ENCODE measurements at places on chromosomes 1 and 21. TPM values are rescaled to one million over a fixed set of nuclear protein-coding genes. Genes with fewer than 3 reads are reported as not detected.

BGLAP gene
- 1.9 TPM for total RNA-seq

MIXL1 gene
- 1.6 TPM for total RNA-seq

DNA sequence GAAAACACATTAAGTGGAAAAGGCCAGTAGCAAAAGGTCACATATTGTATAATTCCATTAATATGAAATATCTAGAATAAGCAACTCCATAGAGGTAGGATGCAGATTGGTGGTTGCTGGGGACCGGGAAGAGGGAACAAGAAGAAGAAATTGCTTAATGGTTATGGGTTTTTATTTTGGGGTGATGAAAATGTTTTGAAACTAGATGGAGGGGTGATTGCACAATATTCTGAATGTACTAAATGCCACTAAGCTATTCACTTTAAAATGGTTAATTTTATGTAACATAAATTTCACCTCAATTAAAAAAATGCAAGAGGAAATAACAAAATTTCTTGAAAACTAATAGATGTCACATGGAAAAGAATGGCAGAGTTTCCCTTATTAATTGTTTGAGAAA lies 6.7 kb downstream of the KIAA0040 start:
- no peak for DNase-seq

GRCh38 chr1:44511769-44512168 lies 106.7 kb downstream of the RNF220 start:
- peak; percentile 18 for DNase-seq

AIRE gene
- 0.27 TPM for total RNA-seq

GRCh38 chr1:93699049-93699384 lies 17.4 kb upstream of the BCAR3 start:
- no peak for DNase-seq

MSH4 gene
- 0.27 TPM for total RNA-seq

AVPR1B gene
- total RNA-seq = 3.8 TPM

ZBTB21 gene
- 16.7 TPM for total RNA-seq

CYP4Z1 gene
- not detected for total RNA-seq

SNRPE gene
- 53.9 TPM for total RNA-seq

TRAPPC10 gene
- total RNA-seq = 29.9 TPM

ATF3 gene
- 45.0 TPM for total RNA-seq

- no peak for DNase-seq
Measured at GRCh38 chr1:240906477-240906876, 294.5 kb upstream of the GREM2 start.

GRCh38 chr1:107379826-107380225 lies 239.0 kb downstream of the NTNG1 start:
- no peak for DNase-seq

GRCh38 chr1:168243198-168243597 lies 17.4 kb downstream of the SFT2D2 start:
- DNase-seq = no peak

- no peak for DNase-seq
Measured at GRCh38 chr1:24862775-24863483, 67.1 kb downstream of the RUNX3 start.

DEPDC1 gene
- 0.54 TPM for total RNA-seq

DNA sequence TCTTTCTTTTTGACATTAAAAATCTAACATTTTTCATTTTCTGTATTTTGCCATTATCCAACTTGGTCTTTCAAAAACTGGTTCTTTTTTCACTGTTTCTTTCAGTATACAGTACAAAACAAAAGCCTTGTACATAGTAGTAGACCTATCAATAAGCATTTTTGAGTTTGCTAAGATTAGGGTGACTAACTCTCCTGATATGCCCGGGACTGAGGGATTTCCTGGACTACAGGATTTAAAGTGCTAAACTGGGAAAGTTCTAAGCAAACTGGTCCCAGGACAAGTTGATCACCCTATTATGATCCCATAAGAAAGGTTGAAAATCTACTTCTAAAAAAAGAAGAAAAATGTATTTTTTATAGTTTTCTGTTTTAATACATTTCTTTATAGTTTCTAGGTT lies 120.9 kb downstream of the USP25 start:
- DNase-seq = no peak

DNA sequence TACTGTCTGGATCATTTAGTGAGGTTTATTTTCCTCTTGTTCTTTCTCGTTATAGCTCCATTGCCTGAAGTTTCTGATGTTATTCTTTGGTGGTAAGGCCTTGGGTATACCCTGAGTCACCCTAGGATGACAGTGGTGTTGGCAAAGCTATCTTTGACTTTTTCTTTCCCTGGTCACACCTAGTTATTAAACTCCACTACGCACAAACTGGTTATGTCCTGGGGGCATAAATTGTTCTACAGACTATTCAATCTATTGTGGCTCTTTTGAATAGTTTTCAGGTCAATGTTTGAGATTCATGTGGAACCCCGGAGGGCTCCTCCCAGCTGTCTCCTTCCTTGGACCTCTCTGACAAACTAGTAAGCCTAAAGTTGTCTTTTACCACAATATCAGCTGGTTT lies 157.7 kb downstream of the SLC35F3 start:
- no peak for DNase-seq

DNA sequence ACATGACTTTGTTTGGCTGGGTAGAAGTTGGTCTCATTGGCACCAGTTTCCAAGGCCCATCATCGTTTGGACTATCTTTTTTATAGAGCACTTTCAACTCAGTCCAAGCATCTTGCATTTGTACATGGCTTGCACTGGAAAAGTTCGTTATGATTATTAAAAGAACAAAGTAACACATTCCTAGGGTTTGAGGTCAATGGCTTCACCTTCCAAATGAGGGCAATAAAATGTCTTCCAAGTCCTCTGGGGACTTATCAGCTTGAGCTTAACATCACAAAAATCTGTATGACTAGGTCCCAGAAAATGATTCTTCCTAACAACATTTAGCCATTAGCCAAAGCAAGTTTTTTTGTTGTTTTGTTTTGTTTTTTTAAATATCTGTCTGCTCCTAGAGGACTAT lies 610.8 kb downstream of the LMO4 start:
- no peak for DNase-seq

LORICRIN gene
- not detected for total RNA-seq

- peak; percentile 80 for DNase-seq
Measured at GRCh38 chr1:54355931-54356679, 50.1 kb downstream of the SSBP3 start.

- no peak for DNase-seq
Measured at GRCh38 chr1:68495532-68495931, 1.4 kb downstream of the DEPDC1 start.

RHBG gene
- not detected for total RNA-seq

GRCh38 chr1:25657121-25657882 lies 40.7 kb downstream of the MAN1C1 start:
- DNase-seq = no peak

GRCh38 chr1:24930260-24931145 lies at the start of gene RUNX3:
TSS of gene RUNX3 (minus strand) at chr1:24930276. CDS start at chr1:24929868, 408 bp downstream.
- peak; percentile 91 for DNase-seq

DNA sequence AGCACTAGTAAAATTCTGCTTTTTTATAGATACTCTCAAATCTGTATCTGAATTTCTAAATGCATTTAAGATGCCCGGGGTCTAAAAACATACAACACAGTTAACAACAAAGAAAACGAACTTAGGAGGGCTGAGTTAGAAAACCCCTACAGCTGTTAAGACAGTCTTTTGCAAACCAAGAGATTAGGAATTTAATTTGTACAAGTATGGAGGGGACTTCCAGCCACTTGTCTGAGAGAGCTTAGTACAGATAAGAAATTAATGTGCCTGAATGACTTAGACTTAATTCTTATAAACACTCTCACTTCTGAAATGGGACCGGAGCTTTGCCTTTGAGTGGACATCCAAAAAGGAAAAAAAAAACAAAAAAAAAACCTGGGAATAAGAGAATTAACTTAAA lies 61.6 kb downstream of the SMYD3 start:
- DNase-seq = no peak

GRCh38 chr1:21659099-21659923 lies 9.8 kb downstream of the RAP1GAP start:
- peak; percentile 80 for DNase-seq

GBP4 gene
- 46.3 TPM for total RNA-seq

GRCh38 chr1:27150183-27150582 lies 4.7 kb downstream of the SLC9A1 start:
- DNase-seq = no peak

GRCh38 chr1:162138112-162138511 lies 68.6 kb downstream of the NOS1AP start:
- DNase-seq = peak; percentile 31

DNA sequence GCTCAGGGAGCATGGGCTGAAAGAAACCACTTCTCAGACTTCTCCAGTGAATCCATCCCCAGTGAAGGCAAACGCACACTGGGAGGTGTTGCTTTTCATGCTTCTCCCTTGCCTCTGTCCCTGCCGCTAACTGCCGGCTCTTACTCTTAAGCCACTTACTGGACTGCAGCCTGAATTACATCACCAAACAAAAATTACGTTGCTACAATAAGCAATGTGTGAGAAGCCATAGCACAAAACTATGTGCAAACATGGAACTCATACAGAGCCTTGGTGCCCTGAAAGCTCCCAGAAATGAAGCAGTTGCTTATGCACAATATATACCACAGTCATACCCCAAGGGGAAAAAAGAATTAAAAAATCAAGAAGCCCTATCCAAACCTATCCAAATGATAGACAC lies 375.2 kb downstream of the KCNH1 start:
- no peak for DNase-seq

DNA sequence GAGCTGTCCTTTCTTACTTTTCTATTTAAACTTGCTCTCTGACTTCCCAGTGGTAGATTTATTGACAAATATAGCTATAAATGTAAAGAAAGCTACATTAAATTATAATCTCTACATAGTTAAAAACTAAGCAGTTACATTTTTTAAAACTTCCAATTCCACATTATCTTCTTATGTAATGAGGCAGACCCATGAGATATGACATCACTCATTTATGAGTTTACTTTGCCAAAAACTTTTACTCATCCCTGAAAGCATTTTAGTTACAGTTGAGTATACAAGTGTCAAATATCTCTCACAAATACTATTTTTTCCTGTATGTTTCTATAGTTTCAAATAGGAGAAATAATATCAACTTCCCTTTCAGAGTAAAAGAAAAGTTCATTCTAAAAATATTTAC lies 3.8 kb downstream of the NMNAT2 start:
- DNase-seq = no peak

ALX3 gene
- not detected for total RNA-seq

FALEC gene
- 0.27 TPM for total RNA-seq

HSF2BP gene
- under 0.01 TPM for total RNA-seq

DNA sequence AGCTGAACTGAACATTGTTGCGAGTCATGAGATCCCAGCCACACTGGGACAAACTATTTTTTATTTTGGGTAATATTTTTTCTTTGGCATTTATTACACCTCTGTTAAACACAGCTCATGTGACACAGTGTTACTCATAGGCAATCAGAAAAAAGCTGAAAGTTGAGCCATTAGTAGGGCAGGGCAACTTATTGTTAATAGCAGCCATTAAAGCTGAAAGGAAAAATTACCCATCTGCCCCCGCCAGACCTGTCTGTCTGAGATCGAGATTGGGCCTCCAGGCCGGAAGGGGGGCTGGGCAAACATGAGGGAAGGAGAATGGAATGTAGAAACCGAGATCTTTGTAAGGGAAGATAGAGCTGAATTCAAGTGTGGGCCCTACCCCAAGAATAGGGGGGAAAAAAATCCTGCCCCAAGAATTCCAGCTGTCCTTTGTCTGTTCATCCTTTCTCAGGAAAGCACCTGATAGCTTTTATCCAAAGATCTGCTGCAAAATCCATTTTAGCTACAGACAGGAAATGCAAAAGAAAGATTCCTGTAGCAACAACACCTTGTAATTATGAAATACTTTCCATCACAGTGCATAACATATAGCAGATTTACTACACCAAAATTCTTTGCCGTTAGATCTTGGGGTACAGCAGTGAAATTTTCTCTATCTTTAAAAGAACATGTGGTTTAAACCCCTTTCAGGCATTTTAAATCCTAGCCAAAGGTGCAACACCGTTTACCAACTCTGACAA lies 212.8 kb downstream of the PBX1 start:
- DNase-seq = no peak

DNA sequence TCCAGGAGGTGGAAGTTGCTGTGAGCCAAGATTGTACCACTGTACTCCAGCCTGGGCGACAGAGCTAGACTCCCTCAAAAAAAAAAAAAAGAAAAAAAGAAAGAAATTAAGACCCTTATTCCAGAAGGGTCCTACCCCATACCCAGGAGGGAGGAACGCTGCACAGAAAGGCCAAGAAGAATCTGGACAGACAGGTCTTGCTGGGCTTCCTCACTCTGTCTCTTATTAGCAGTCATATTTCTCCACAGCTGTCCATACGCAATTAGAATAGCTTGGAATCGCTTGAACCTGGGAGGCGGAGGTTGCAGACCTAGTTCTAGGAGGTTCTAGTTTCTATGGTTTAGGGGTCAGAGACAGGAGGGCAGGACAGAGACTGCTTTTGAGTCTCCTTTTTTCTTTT lies 3.2 kb upstream of the PAQR7 start:
- DNase-seq = no peak

- no peak for DNase-seq
Measured at GRCh38 chr1:237583756-237584155, 307.0 kb downstream of the ZP4 start.

LMX1A gene
- not detected for total RNA-seq

SLC19A2 gene
- 10.0 TPM for total RNA-seq

- DNase-seq = no peak
Measured at GRCh38 chr1:80181418-80181817, 1174.9 kb upstream of the ADGRL4 start.

DNA sequence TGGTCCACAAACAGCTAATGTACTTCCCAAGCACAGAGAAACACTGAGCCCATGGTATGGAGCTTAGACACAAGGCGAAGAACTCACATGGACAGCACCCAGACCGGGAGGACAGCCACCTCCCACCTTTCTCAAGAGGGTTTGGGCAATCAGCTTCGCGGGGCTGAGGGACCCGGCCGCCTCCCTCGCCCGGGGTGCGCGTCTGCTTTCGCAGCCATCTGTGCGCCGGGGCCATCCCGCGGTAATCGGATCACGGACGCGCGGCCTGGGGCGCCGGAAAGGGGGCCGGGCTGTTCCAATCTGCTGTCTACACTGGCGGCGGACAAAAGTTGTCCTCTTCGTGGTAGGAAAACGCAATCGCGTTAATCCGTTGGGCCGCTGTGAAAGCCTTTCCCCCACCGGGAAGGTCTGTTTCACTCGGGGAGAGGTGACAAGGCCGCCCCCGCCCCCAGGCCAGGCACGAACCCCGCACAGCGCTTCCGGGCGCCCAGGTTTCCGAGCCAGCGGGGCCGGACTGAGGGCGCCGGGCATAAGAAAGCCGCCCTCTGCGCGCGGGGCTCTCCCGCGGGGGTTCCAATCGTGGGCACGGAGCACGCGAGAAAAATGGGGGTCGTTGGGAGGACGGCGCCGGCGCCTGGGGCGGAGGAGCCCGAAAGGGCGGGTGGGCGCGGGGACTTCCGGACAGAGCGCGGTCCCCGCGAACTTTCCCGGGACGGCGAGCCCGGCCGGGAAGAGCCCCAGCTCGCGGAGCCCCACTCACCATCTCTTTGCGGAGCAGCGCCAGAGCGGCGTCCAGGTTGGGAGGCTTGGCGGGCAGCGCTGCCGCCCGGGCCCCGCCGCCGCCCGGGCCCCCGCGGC lies 664 bp downstream of the FAM89A start:
- peak; percentile 5 for DNase-seq

FCRLB gene
- 0.54 TPM for total RNA-seq

Data from hematopoietic multipotent progenitor cell (in vitro differentiated cells).